ENCODE measurements at places on chromosomes 1 and 21.

GRCh38 chr1:19164274-19165015 is 45.6 kb downstream of the UBR4 start:
- no peak for DNase-seq

GRCh38 chr1:56550138-56550858 is 29.1 kb downstream of the PLPP3 start:
- DNase-seq = no peak

DNA sequence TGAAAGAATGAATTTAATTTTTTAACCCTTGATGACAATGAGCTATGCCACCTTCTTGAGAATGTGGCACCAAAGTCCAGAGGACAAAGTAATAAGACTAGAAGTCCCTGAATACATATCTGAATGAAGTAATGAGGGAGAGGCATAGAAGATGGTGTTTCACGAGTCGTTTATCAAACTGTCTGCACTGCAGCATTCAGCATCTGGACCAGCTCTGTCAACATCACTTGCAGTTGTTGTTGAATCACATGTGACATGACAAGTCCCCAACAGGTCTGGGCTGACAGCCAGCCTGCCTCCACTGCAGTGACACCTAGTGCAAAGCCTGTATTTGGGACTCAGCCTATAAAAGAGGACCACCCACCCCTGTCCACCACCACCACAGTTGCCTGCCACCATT is 17.3 kb upstream of the GALNT2 start:
- DNase-seq = no peak

DNA sequence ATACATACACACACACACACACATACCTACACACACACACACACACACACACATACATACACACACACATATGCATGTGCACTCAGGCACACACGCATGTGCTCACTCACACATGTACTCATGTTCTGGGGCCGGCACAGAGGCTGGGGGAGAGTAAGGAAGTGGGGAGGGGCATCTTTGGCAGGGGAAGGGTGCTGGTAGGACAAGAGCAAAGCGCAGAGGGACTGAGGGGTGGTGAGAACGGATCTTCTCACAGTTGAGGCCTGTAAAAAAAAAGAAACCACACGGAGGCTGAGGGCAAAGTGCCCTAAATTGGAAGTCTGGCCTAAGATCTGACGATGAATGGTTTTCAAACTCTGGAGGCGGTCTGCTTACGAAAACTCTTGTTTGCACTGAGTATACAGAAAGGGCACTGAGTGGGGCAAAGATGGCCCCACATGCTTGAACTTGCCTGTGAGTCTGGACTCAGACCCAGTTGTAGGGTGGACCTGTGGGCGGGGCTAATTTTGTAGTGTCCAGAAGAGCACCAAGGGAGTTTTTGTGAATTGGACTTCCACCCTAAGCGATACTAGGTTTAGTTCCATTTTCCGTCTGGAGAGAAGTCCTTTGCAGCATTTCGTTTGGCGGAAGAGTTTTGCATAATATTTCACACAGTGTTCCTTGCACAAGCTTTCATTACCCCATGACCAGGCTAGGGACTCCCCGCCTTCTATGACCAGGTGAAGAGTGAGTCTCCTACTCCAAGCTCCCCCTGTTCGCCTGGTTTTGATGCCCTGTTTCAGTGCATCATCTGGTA is 79.3 kb upstream of the LYST start:
- DNase-seq = no peak

DNA sequence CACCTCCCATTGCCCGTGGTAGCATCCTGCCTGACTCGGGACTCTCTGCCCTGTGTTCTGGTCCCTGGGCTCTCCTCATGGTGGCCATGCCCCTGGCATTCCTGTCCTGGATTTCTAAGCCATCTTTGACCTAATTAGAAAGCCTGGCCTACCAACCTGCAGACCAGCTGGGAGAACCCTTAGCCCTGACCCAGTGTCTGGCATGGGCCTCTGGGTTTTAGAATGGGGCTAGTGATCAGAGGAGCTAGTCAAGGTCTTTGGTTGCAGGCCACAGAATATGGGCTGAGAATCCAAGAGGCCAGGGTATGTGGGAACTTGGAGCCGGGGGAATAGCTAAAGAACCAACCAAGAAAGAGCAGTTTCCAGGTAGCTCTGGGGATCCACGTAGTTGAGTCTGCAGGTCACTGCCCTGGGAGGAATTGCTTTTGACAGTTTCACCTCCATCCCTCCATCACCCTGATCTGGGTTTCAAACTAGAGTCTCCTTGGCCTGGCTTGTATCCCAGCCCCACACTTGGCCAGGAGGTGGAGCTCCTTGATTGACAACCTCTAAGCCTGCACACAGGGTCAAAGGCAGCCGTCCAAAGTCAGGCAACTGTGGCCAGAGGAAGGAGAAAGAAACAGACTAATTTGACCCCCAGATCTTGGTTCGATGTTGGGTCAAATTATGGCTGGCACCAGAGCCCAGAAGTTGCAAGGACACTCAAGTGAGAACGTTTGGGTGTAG is 54.7 kb upstream of the ABCG1 start:
- peak; percentile 73 for DNase-seq
